ENCODE measurements at places on chromosomes 1 and 21.

DNA sequence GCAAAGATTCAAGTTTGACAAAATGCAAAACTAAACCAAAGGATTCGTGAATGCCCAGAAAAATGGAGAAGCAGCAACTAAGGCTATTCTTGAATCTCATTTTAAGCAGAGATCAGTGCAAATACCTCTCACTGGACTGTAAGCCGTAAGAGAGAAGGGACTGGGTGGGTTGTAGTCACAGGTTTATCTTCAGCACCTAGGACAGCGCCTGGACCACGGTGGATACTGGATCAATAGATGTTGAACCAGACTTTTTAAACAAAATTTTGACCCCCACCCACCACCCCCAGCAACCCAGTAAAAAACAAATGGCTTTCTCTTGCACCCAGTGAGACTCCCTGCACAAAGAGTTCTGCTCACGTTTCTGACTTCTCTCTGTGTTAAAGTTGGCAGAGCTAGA is 347.1 kb downstream of the AJAP1 start:
- H3K36me3 ChIP-seq, result no peaks in the 10 kb centered on the region
- H3K27me3 ChIP-seq, result no peaks in the 10 kb centered on the region
- DNase-seq, result no peak
- no peak overlapping the region for H3K27ac ChIP-seq
- H3K4me1 ChIP-seq, result no peaks in the 10 kb centered on the region
- no peak overlapping the region for H3K4me3 ChIP-seq

DNA sequence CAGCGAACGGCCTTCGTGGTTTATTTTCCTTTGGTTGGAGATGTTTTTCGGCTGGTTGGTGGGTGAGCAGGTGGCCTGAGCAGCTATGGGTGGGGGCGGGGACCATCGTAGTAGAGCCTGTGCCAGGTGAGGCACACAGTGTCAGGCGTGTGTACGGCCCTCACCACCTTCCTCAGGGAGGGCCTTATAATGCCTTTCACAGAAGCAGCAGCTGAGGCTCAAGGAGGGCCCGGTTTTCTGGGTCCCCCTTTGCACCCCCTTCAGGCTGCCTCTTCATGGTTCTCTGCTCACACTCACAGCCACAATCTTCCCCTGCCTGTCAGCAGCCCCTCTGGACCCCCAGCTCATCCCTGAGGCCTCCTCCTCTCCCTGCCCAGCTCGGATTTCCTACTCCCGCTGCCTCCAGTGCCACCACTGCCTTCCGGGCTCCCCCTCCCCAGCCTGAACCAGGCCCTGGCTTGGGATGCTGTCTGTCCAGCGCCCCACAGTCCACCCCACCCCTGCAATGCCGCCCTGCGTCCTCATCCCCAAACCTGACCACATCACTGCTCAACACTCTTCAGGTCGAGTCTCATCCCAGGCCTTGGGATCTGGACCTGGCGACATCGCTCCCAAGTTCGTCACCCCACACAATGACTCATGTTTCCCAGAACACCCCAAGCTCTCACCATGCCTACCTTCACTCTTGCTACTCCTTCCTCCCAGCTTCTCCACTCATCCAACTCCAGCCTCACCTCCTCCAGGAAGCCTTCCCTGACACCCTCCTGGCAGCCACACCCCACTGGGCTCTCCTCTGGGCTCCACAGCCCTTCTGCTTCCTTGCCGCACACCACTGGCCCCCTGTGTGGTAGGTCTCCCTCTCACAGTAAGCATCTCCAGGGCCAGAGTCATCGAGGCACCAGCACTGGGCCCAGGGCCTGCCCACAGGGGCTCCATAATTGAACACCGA is 53.9 kb downstream of the DMRTB1 start:
- DNase-seq, result no peak
- no peak overlapping the region for H3K4me3 ChIP-seq
- no peak overlapping the region for H3K27ac ChIP-seq
- H3K27me3 ChIP-seq, result peaks cover 16% of the 10 kb centered on the region

DNA sequence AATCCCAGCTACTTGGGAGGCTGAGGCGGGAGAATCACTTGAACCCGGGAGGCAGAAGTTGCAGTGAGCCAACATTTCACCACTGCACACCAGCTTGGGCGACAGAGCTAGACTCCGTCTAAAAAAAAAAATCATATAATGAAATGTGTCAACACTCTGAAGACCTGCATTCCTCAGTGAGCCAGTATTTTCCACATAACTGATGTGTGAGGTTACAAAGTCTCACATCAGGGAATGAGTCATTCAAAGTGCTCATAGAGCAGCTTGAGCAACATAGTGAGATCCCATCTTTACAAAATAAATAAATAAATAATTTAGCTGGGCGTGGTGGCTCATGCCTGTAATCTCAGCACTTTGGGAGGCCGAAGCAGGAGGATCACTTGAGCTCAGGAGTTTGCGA is 65.5 kb downstream of the CASZ1 start:
- no peak overlapping the region for H3K4me3 ChIP-seq
- H3K4me1 ChIP-seq, result no peaks in the 10 kb centered on the region
- H3K27ac ChIP-seq, result no peak overlapping the region
- no peaks in the 10 kb centered on the region for H3K36me3 ChIP-seq
- DNase-seq, result no peak

DNA sequence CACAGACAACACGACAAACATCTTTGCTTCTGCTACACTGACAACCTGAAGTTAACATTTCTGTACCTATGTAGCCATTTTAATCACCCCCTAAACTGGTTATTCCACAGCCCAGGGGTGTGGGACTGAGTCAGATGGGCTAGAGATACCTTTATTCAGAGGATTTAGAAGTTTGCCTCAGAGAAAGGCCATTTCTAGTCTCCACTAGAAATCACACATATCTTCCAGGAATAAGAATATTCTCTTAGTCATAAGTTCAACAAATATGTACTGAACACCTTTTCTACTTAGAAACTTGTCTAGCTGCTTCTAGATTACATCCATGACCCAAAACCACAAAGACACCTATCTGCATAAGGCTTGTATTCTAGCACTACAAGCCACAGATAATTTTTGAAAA is 38.8 kb downstream of the ERG start:
- peaks cover 4% of the 10 kb centered on the region for H3K27me3 ChIP-seq
- no peak overlapping the region for H3K27ac ChIP-seq
- DNase-seq, result no peak
- no peaks in the 10 kb centered on the region for H3K36me3 ChIP-seq

GRCh38 chr1:55211863-55212262 is 3.3 kb downstream of the USP24 start:
- peak overlapping the region; percentile 82 for H3K4me3 ChIP-seq
- H3K27ac ChIP-seq, result peak overlapping the region; percentile 33
- DNase-seq, result no peak
- peaks cover 47% of the 10 kb centered on the region for H3K4me1 ChIP-seq

DNA sequence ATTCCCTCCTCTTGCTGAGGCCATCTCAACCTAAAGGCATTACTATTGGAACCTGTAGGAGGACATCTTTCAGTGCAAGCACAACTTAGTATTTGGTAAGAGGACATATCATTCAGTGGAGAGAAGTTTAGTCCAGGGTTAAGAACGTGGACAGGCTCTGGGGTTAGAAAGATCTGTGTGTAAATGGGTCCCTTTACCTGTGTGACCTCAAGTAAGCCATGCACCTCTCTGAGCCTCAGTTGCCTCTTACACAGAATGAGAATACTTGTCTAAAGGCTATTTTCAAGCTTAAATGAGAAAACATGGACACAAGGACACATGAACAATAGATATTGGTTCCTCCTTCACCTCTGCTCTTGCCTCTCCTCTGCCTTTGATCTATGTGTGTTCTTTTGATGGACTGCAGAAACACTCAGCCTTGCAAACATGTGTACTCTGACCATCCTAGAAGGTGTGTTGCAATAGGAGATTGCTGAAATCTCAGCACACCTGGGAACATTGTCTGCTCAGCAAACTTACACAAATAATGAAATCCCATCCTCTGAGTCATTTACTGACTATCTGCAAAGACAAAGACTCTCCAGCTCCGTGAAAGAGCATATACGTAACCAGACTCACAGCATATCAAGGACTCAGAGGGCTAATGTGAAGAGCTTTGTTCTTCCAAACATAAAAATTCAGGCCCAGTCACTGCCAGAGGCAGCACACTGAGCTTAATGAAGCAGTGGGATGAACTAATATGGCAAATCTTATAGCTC is 143.8 kb downstream of the DAB1 start:
- H3K4me1 ChIP-seq, result no peaks in the 10 kb centered on the region
- H3K27me3 ChIP-seq, result peaks cover 5% of the 10 kb centered on the region
- no peak for DNase-seq

DNA sequence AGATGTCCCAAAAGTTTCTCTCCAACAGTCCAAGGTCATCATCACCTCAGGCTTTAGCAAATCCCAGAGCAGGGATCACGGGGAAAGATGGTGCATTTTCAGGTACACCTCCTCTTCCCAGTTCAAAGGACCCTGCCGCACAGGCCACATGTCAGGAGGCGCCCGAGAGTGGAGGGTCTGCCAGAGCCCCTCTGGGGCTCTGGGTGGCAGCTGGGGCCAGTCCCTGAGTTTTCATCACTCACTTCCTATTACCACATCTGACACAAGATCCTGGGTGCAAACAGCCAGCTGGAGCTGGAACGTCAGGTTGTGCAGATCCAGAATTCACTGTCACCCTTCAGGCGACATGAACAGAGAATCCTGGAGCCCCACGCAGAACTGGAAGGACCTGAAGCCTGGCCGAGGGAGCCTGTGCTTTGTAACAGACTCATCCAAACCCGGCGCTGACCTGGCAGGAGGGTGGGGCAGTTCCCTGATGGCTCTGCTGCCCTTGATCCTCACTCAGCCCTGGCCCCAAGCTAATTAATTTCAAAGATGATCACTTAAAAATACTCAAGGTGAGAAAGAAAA is 8.8 kb downstream of the TMEM63A start:
- H3K36me3 ChIP-seq, result peaks cover 95% of the 10 kb centered on the region
- peaks cover 21% of the 10 kb centered on the region for H3K4me1 ChIP-seq
- no peak overlapping the region for H3K27ac ChIP-seq
- no peak overlapping the region for H3K4me3 ChIP-seq
- no peak for DNase-seq

- no peak overlapping the region for H3K27ac ChIP-seq
- peaks cover 15% of the 10 kb centered on the region for H3K4me1 ChIP-seq
- H3K27me3 ChIP-seq, result peaks cover 71% of the 10 kb centered on the region
- no peak for DNase-seq
- peak overlapping the region; percentile 23 for H3K4me3 ChIP-seq
- no peaks in the 10 kb centered on the region for H3K36me3 ChIP-seq
Observed at GRCh38 chr1:2025491-2025981, 6.4 kb downstream of the GABRD start.

DNA sequence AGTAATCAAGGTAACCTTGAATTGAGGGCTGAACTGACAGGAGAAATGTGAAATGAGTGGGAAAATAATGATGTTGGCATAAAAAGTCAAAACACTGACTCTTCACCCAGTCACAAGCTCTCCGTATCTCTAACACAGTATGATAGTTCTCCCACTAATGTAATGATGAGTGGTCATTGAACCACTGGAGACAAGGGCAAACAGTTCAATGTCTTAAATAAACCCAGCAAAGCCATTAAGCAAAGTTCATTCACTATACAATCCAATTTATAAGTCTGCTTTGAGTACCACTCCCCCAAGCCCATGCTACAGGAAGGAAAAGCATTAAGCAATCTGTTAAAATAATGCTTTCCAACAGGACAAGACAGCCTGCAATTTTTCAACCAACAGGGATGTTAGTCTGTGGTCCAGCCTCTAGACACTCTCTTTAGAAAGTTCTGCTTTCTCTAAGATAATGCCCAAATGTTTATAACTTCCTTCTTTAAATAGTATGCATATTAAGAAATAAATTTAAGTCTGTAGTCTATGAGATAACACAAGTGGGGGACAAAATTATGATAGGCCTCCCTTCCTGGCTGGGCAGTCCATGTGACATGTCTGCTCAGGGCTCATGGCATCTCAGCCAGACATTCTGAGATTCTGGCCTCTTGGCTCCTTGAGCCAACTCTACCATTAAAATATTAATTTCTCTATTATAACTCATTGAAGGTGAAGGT is 25.5 kb upstream of the DDAH1 start:
- H3K27me3 ChIP-seq, result no peaks in the 10 kb centered on the region
- no peaks in the 10 kb centered on the region for H3K4me1 ChIP-seq
- H3K36me3 ChIP-seq, result no peaks in the 10 kb centered on the region
- H3K27ac ChIP-seq, result no peak overlapping the region

GRCh38 chr1:196115646-196116045 is 492.6 kb downstream of the KCNT2 start:
- no peaks in the 10 kb centered on the region for H3K4me1 ChIP-seq
- H3K27ac ChIP-seq, result no peak overlapping the region
- H3K36me3 ChIP-seq, result no peaks in the 10 kb centered on the region

GRCh38 chr1:103197216-103197615 is 88.9 kb upstream of the COL11A1 start:
- no peaks in the 10 kb centered on the region for H3K36me3 ChIP-seq
- H3K27me3 ChIP-seq, result no peaks in the 10 kb centered on the region

DNA sequence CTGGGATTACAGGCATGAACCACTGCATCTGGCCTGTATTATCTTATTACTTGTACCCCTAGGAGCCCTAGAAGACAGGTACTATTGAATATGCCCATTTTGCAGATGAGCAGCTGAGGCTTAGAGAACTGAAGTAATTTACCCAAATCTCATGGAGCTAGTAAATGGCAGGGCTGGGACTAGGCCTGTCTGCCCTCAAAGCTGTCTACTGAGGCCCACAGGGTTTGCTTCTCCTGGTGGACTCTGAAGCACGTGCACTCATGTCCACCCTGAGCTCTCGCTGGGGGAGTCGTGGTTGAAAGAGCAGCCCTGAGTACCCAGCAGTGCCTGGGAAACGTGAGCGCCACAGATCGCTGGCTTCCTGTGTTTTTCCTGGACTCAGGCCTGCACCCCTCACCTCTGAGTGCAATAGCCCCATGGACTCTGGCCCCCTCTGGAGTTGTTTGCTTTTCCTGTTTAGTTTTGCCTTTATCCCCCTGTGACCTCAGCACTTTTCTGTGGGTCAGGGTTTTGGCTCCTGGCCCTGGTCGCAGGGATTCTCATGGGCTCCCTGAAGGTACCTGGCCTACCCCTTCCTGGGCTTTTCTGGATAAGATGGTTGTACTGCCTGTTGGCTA is 52.4 kb downstream of the ARHGEF10L start:
- H3K4me1 ChIP-seq, result no peaks in the 10 kb centered on the region
- no peak overlapping the region for H3K4me3 ChIP-seq
- no peaks in the 10 kb centered on the region for H3K36me3 ChIP-seq
- no peak overlapping the region for H3K27ac ChIP-seq
